ENCODE measurements at places on chromosomes 13 and 19.

DNA sequence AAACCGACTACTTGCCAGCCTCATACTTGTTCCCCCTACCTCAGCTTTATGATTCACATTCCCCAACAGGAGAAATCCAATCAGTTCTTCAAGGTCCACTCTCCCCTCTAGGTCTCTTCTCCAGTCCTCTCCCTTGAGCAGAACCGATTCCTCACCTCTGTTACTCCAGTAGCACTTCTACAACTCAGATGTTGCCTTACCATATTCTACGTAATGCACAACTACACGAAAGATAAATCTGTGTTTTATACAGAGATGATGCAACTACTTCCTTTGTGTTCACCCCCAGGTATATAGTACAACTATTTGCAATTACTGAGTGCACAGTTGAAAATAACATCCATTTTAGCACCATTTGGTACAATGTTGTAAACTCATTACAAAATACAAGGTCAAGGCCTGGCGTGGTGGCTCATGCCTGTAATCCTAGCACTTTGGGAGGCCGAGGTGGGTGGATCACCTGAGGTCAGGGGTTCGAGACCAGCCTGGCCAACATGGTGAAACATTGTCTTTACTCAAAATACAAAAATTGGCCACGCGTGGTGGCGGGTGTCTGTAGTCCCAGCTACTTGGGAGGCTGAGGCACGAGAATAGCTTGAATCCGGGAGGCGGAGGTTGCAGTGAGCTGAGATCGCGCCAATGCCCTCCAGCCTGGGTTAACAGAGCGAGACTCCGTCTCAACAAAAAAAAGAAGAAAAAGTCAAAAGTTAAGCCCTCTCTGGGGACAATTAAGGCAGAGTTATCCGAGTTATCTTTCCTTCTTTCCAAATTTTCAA is 2.8 kb upstream of the WBP4 start:
- DNase-seq, result no peak

- DNase-seq, result no peak
Observed at GRCh38 chr13:93750676-93751075, 524.1 kb downstream of the GPC6 start.

- peak; percentile 53 for DNase-seq
Observed at GRCh38 chr19:11496391-11497163, 9.1 kb downstream of the ZNF653 start.

- DNase-seq, result no peak
Observed at GRCh38 chr19:21677696-21678418, 89.5 kb downstream of the ZNF100 start.

DNA sequence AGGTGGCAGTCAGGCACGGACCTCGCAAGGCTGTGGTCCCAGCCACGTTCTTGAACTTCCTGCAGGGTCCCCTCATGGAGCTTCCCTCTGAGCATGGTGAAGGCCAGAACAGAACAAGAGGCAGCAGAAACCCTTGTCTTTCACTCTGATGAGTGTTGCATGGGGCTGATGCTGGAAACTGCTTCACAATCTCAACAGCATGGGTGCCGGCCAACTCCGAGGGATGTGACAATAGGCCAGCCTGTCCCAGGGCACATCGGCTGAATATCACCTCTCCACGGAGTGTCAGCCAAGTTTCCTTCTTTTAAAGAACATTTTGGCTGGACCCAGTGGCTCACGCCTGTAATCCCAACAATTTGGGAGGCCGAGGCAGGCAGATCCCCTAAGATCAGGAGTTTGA is 173.9 kb downstream of the FOXO1 start:
- no peak for DNase-seq

DNA sequence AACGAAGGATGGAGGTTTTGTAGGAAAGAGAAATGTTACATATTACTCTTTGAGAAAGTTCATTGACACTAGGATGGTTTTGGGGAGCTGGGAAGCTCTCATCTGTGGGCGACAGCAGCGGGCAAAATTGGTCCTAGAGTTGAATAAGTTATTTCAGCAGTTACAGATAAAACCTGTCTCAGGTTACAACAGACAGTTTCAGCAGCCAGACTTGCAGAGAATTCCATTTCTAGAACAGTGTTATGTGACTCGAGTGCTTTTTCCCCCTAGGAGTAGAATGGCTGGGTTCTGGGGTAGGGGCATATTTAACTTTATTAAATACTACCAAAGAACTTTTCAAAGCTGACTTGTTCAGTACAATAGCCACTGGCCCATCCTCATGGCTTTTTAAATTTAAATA is 46.7 kb upstream of the UBL3 start:
- DNase-seq, result no peak

GRCh38 chr13:50484472-50485113 is 358.9 kb downstream of the DLEU7 start:
- no peak for DNase-seq

DNA sequence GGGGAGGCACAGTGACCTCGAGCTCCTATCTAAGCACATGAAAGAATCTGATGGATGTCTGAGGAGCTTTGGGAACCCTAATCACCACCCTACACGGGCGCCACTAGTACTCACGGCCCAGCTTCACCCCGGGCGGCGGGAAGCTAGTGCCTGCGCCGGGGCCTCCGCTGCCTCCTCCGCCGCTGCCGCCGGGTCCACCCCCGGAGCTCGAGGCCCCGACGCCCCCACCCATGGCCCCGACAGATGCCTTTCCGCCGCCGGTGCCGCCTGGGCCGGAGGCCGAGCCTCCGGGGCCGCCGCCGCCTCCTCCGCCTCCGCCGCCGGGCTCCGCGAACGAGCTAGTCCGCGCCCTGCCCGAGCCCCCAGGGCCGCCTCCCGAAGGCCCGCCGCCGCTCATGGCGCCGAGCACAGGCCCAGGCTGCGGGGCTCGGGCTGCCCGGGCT is 312 bp downstream of the GSK3A start:
- DNase-seq, result no peak

- DNase-seq, result no peak
Observed at GRCh38 chr13:70844391-70845108, 736.3 kb upstream of the KLHL1 start.

DNA sequence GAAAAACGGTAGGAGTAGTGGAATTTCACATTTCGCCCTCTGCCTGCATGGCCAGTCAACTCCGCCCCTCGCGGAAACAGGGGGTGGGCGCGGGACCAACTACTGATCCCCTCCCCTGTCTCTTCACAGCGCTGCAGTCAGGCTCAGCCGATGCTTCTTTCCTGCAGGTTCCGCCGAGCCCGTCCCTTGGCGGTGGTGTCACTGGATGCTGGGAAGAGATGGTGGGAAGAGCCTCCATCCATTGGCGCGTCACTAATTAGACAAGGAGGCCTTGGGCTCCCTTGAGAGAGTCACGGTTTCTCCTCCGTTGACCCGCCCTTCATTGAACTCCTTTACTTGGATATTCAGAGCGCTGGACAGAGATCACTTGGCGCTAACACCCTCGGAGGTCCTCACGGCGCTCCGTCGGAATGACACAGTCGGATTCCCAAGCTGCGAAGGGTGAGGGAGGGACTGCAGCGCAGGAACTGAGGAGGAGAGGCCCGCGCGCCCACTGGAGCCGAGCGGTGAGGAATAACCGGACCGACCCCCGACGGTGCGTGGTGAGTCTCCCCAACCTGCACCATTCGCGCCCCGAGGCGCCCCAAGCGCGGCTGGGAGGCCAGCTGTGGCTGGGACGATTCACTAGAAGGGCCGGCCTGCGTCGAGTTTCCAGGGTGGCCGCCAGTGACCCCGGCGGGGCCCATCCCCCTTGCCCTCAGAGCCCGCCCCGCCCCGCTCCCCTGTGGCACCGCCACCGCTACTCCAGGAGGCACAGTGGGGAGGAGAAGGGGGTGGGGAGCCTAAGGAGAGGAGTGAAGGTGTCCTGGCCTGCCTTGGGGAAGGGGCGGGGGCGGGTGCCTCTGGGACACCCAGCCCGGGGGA is 11.2 kb upstream of the CEACAM21 start:
- DNase-seq, result no peak

DNA sequence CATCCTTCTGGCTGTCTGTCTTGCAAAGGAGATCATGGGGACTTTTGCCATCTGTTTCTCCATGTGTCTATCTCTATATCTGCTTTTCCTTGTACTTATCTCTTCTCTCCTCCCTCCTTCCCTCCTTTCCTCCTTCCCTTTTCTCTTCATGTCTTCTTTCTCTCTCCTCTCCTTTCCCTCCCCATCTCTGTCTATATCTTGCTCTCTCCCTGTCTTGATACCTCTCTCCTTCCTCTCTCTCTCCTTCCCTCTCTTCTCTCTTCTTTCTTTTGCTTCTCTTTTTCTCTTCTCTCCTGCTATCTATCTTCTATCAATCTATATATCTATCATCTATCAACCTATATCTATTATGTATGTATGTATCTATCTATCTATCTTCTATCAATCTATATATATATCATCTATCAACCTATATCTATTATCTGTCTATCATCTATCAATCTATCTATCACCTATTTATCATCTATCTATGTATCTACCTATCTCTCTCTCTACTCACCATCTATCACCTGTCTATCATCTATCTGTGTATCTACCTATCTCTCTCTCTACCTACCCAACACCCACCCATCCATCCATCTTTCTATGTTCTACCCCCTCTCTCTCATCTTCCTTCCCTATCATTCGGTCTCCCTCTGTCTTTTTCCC is 27.5 kb downstream of the SPTBN4 start:
- no peak for DNase-seq

GRCh38 chr19:12623361-12624031 is 12.8 kb downstream of the ZNF791 start:
- no peak for DNase-seq

- peak; percentile 72 for DNase-seq
Observed at GRCh38 chr19:32404933-32405430, 588 bp upstream of the DPY19L3 start.

DNA sequence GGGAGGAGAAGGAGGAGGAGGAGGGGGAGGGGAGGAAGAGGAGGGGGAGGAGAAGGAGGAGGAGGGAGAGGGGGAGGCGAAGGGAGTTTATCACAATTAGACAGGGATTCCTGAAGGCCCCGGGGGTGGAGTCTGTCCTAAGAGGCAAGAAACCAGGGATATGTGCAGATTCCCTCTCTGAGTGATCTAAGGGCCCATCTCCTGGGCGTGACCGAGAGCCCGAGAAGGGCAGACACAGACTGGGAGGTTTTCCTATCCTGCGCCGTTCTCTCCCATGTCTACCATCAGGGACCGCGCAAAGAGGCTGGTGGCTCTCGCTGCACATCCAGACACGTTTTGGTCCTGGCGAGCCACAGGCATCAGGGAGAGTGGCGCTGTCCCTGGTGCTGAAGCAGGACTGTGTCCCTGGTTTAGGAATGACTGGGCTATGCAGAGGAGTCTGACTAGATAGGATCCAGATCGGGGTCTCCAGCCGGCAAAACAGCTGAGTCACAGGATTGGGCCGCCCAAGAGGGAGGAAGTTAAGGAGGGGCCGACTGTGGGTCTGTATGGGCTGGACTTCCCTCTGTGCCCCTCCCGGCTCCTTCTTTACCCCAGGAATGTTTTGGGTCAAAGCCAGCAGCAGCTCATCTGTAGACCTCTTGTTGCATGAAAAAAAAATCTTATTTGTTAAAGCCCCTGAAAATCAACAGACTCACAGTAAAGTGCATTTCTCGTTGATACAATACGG is 17.9 kb upstream of the ZNF175 start:
- DNase-seq, result peak; percentile 84

GRCh38 chr13:98505217-98505616 is 71.7 kb downstream of the STK24 start:
- no peak for DNase-seq

DNA sequence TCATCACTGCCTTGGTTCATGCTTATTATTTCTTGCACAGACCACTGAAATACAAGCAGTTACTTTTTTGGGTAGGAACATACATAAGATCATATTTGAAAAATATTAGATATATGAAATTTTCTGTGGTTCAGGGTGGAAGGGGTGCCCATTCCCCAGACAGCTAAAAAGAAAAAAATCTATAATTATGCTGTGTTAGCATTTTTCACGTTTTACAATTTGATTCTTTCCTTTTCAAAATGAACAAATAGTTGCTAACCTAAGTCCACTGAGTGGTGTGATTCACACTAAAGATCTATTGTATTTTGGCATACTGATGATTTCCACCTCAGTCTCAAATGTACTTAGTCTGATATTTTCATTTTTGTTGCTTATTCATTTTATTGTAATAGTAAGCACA is 66.8 kb upstream of the FBXL3 start:
- DNase-seq, result no peak

DNA sequence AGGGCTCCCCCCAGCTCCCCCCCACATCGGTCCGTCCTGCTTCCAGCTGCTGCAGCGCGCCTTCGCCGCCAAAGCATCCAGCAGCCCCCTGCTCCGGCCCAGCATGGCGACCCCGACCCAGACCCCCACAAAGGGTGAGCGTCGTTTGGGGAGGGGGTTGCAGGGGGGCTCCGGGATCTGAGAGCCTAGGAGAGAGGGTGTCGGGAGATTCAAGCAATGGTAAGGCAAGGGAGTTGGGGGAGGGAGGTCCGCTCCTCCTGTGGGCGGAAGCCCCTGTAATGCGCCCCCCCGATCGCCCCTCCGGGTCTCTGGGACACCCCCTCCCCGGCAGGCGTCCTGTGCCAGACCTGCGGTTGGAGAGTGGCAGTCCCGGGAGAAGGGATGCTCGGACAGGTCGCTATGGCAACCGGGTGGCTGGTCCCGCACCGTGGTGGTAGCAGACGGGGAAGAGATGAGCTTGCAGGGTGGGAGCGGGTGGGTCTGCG is at the start of gene FXYD7:
Gene FXYD7 (plus strand): TSS at position 25 of the 485 bp plus-strand sequence. CDS start 79 bp downstream, at position 104.
- no peak for DNase-seq

DNA sequence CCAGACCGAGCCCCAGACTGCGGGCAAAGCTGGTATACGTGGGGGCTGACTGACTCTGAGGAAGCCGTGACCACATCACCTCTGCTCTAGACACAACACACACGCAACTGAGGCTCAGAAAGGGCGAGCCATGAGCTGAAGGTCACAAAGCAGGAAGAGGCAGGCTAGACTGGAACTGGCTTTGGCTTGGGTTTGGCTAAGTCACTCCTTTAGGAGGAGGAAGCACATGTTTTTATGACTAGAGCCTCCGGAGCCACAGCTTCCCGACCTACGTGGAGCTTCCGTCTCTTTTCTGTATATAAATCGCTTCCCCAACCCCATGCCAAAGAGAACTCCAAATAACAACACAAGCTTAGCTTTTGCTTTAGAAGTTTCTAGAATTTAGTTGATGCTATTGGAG is 48.0 kb downstream of the RFX2 start:
- peak; percentile 55 for DNase-seq

DNA sequence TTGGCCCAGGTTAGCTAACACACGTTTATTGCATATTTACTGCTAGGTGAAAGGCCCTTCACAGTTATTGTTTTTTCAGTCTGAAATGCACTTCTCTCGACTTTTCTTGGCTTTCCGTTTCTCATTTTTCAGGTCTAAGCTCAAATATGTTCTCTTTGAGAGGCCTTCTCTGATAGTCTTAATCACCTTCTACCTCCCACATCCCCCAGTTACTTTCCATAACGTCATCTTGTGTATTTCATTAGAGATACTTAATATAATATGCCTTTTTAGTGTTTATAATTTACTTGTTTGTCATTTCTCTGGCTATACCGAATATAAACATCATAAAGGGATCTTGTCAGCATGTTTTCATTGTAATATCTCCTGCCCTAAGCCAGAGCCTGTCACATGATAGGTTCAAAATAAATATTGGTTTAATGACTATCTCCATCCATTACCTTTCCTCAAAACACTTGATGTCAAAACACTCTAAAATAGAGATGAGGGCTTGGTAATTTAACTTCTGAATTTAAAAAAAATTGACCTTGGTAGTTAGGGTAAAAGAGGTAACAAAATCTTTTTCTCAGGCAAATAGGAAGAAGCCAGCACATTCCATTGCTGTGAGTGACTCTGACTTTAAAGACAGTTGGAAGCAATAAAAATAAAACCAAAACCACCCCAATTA is 168.6 kb upstream of the RFC3 start:
- DNase-seq, result no peak

GRCh38 chr13:114222461-114222968 is 12.2 kb upstream of the CDC16 start:
- DNase-seq, result no peak
